ENCODE measurements at places on chromosomes 2 and 18.

DNA sequence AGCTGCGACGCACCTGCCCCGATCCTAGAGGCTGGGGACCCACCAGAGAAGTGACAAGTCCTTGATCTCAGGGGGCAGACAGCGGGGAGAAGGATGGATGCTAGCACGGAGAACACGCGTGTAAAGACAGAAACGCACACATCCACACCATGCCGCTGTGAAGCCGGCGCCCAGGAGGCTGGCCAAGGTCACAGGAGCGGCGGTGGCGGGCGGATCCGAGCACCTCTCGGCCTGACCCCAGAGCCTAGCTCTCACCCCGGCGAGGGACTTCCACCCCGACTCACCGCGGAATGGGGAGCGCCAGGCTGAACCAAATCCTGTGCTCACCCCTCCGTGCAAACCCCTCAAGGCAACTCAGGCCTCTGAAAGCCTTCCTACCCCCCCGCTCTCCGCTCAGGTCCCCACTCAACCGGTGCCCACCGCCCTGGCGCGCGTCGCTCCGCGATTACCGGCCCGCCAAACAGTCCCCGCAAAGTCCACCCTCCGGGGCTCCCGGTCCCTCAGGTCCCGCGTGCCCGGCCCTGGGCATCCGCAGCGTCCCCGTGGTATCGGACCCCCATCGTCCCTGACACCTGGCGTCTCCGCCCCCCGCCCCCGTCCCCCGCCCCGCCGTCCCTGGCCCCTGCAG, 460 bp upstream of the LRRFIP1 start:
- no peak for DNase-seq

DNA sequence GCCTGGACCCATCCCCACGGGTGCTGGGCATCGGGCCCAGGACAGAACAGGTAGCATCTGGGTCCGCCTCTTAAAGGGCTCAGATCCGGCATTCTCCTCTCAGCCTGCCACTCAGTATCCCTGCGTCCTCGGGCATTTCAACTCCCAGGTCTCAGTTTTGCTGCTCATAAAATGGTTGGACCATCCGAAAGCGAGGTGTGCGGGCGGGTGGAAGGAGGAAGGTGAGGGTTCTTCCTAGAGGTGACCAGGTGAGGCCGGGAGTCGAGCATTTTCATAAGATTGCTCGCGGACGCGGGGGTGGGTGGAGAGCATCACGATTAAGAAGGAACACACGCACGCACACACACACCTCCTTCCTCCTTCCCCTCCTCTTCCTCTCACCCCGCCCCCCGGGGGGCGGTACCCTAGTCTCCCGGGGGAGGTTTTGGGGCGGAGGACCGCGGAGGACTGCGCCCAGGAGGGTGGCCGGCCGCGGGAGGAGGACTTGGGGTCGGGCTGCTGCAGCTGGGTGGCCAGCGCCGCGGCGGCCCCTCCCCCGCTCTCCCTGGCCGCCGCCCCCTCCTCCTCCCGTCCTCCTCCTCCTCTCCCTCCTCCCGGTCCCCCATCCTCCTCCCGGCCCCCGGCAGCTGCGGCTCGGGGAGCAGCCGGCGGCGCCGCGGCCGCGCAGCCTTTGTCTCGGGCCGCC, 97.9 kb upstream of the GPR45 start:
- DNase-seq, result no peak

DNA sequence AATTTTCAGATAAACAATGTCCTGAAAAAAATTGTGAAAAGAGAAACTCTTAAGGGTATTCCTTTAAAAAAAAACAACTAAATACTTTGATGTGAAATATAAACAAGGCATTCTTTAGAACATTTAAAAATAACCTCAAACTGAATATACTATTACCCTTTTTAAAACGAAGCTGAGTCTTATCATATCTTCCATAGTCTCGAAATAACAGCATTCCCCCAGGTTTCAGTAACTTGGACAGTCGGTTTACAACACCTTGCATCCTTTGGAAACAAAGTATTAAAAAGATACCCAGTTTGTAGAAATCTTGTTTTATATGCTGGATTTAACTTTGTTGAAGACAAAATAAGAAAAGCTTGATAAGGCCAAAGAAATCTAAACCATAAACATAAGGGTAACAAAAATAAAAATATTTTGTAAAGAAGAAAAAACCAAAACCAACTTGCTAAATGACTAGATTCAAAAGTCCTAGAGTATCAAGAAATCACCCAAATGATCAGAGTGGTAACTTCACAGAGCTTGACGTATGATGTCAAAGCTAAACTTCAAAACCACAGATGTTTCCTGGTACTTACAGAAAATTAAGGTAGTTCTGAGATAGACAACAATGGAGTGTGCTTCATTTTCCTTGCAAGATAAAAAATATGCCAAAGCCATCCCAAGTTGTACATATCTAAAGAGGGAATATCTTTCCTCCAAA, 107.8 kb downstream of the METTL8 start:
- DNase-seq, result no peak

DNA sequence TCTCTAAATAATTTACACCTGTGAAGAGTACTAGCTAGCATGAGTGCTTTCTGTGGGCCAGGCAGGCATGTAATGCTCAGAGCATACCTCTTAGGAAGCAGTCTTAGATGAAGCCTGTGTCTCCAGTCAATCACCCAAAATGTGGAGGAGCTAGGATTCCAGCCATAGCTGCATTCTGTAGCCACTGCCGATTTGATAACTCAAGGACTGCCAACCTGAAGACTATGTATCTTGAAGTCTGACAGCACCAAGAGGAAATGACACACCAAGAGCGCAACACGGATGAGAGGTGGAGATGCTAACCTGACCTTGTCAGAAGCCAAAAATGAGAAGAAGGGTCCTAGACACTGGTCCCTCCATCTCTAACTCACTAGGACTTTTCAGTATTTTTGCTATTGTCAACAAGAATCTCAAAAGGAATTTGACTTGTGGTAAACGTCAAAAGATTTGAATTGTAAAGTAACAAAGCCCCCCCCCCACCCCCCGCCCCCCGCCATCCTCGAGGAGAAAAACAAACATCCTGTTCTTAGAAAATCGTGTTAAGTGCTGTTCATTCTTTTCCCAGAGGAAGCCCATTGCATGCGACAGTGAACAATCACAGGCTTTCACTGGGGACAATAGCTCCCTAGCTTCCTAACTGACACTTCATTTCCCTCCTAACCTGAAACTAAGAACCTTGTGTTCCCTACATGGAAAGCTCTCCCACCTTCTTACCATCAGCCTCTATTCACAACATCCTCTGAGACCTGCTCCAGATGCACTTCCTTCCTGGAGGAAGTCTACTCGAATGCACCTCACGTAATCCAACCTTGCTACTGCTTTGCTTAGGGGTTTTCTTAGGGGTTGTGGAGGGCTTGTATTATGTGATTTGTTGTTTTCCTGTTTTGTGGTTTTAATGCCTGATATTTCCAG, 14.7 kb downstream of the CDC42EP3 start:
- DNase-seq, result no peak

DNA sequence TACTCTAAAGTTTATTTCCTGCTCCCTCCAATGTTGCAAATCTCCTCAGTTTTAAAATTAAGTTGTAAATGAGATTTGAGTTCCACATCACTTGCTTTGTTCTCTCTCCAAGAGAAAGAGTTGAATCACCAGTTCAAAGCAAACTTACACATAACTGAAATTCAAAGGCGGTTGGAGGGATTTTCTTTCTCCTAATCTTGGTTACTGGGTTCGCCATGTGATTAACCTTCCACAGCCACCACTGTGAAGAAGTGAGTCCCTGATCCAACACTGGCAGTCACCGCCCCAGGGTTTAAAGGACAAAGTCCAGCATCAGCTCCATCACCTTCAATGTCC, 247.1 kb downstream of the MYCN start:
- no peak for DNase-seq

DNA sequence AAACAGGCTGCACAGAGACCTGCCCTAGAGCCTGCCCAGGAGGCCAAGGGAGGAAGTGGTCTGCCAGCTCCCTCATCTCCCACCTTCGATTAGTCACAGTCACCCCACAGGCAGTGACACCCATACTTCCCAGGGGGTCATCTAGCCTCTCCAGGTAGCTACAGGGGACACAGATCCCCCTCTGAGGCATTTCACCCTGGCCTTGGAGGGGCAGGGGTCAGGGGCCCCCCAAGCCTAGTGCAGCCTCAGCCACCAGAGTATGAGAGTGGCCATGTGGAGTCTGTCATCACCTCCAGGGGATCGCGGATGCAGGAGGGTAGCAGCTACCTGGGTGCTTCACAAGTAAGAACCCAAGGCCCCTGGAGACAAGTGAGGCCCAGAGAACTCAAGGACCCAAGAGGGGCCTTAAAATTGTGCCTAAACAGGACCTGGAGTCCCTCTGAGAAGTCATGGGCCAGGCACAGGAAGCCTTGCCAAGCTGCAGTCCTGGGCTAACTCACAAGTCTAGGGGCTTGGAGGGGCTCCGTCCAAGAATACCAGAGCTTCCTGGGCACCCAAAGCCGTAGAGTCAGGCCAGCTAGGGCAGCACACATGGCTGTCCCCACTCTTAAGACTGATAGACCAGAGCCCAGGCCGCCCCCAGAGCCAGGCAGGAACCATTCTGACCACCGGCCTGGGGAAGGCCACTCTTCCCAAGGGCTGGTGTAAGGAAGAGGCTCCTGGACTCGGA, 354.3 kb upstream of the ID2 start:
- DNase-seq, result no peak

GRCh38 chr18:59867337-59868104, 32.3 kb upstream of the PMAIP1 start:
- DNase-seq, result no peak

Measured in urinary bladder (tissue), 4 donors.